ENCODE measurements at places on chromosomes 6 and 20.
A peak's percentile ranks its signal among the peaks of the same experiment; 100 is the strongest.

DNA sequence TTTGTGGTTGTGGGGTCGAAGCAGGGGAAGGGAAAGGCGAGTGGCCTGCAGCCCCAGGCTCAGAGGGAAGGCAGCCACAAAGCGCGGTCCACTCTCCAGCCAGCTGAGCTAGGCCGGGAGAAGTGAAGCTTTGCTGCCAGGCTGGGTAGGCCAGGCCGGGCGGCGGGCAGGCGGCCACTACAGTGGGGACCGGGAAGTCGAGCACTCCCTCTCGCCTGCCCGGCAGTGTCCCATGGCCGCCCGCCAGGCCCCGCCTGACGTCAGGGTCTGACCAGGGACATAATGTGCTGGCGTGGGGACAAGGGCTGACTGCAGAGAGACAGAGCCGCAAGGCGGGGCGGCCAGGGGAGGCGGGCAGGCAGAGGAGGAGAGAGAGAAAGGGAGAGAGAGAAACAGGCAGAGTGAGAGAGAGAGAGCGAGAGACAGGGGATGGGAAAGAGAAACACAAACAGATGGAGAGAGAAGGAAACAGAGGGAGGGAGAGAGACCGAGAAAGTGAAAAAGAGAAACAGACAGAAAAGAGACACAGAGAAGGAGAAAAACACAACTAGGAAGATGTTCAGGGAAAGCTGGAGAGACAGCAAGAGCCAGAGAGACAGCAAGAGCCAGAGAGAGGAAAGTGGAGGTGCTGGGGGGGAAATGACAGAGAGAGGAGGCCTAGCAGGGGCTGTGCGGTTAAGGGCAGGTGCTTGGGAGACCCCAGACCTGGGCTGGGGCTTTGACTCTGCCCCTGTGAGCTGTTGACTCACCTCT is 94.5 kb upstream of the PTPN1 start:
- peak; percentile 77 for DNase-seq

GRCh38 chr6:15282334-15282733 is 36.5 kb downstream of the JARID2 start:
- DNase-seq: no peak

DNA sequence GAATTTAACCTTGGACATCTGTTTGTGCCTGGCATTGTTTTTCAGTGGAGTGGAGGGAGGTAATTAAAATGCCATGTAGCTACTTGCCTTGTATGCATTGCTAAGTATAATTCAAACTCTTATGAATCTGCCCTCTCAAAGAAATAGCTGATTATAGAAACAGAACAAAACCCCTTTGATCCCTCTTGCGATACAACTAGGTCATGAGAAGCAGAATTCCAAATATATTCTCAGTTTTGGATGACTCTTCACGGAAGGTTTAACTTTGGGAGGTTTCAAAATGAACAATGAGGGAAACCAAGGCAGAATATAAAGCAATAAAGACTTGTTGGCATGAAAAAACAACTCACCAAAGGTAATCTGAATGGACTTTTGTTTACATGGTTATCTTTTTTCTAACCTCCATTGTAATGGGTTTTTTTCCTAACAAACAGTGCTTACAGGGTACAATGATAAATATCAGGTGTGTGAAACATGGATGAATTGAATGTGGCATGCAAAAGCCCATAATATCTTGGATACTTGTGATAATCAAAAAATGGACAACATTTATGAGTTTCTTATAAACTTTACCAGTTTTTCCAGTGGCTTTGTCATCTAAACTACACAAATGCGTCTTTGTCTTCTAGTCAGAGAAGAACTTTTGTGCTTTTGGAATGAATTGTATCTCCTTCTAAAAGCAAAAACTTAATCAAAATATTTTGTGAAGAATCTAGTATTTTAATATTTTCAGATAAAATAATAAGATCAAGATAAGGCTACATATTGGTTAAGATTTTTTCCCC is 15.7 kb upstream of the HEY2 start:
- no peak for DNase-seq

GRCh38 chr20:63430891-63431290 is 41.6 kb downstream of the KCNQ2 start:
- no peak for DNase-seq

- DNase-seq: peak; percentile 66
Measured at GRCh38 chr20:41798930-41799502, 180.8 kb upstream of the CHD6 start.

DNA sequence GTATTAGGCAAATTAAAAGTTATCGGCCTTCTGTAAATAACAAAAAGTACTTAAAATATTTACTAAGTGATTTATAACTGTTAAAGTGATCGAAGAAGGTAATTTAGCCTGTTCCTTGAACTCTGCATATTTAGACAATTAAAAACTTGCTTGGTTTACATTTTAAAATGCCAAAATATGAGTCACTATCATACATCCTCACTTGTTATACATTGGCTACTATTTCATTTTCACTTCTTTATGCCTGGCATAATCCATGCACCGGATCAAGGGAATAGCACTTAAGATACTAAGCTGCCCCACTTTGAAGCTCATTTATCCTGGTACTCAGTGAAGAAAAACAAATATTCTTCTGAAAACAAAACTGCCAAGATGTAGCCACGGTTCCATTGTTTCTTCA is 344.6 kb downstream of the UBE3D start:
- DNase-seq: no peak

- no peak for DNase-seq
Measured at GRCh38 chr6:132494954-132495353, 18.0 kb downstream of the STX7 start.

Data from endodermal cell (in vitro differentiated cells).